ENCODE measurements at places on chromosomes 5 and 9. TPM values are rescaled to one million over a fixed set of nuclear protein-coding genes. Genes with fewer than 3 reads are reported as not detected.

DNA sequence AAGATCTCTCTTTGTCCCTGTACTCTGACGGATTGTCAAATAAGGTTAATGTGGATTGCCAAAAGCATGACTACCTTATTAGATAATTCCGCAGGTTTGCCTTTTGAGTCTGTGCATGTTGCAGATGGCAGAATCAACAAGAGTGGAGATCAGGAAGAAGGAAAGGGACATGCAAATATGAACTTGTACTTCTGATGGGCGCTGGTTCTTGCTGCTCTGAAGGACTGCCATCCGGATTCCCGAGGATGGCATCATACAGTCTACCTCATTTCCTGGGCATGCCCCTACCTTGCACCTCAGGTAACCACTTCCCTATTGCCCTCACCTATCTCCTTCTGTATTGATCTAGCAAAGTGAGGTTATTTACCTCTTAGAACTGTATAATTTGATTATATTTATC is 504.2 kb downstream of the ACTL7B start:
- no peak for DNase-seq

- no peak for DNase-seq
Observed at GRCh38 chr5:144361406-144361805, 190.7 kb downstream of the KCTD16 start.

DNA sequence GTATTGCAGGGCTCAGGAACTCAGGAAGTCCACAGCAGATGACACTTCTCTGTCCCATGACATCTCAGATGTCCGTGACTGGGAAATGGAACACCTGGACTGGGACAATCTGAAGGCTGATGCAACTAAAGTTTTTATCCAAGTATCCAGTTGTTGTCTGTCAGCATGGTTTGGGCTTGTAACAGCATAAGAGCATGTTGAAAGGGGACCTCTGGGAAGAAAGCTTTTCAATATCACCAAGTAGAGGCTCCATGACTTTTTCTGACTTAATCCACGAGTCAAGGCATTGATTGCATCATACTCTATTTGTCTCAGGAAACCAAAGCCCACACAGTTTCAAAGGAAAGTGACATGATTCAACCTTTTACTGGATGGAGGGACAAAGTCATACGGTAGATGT is 807.7 kb downstream of the MTRR start:
- DNase-seq = no peak

GRCh38 chr5:41772056-41772455 is 98.2 kb downstream of the OXCT1 start:
- no peak for DNase-seq

DNA sequence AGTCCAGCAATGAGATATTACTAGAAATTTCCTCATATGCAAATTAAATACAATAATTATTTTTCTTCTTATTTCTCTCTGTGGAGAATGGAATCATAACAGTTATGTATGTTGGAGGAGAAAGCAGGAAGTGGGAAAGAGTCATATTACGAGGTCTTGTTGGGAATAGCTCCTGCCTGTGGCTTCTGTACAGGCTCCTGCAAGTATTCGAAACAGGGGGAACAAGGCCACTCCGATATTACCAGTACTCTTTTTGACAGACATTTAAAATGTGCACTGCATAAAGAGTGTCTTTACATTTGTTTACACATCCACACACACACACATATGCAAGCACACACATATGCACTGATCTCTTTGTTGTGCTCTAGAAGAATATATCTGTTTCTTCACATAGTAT is 812.0 kb upstream of the ZNF608 start:
- DNase-seq = no peak

Gene HAVCR2
- 1.6 TPM for total RNA-seq

- no peak for DNase-seq
Observed at GRCh38 chr5:37045703-37046102, 169.1 kb downstream of the NIPBL start.

- DNase-seq = no peak
Observed at GRCh38 chr9:78746010-78746409, 449.1 kb downstream of the PSAT1 start.

DNA sequence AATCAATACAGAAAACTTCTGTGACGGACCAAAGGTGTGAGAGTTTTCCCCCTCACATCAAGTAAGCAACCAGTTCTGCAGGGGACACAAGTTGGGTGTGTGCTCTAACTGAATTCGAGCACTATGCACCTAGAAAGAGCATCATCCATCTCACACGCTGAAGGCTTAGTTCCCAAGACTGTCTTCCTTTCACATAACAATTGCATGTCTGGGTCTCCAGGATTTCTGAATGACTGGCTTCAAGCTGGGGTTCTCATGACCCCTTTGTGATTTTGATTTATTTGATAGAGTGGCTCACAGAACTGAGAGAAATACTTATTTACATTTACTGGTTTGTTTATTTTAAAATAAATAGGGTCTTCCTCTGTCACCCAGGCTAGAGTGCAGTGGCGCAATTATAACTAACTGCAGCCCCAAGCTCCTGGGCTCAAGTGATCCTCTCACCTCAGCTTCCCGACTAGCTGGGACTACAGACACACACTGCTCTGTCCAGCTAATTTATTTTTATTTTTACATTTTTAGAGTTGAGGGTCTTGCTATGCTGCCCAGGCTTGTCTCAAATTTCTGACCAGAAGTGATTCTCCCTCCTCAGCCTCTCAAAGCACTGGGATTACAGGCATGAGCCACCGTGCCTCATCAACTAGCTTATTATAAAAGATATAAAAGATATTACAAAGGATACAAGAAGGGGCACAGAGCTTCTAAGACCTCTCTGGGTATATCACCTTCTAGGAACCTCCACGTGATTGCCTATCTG is 316.7 kb upstream of the CDH12 start:
- no peak for DNase-seq

DNA sequence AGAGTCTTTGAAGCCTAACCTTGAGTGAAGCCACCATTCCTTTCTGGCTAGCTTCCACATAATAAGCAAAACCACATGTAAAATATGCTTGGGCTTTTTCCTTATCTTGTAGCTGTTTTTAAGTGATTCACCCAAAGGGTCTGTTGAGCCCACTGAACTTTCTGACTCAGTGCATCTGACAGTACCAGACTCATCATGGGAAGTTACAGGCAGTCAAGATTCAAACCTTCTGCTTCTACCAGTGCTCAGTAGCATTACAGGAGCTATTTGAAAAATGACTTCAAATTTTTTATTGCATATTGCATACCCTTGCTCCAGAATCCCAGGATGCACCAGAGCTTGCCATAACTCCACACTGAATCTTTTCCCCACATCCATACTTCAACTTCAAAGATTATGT is 87.5 kb upstream of the PTPRD start:
- DNase-seq = no peak

Gene PAPPA
- not detected for total RNA-seq

Gene ZNF454
- total RNA-seq = not detected

GRCh38 chr5:150648294-150649107 is 8.0 kb downstream of the SYNPO start:
- DNase-seq = no peak

DNA sequence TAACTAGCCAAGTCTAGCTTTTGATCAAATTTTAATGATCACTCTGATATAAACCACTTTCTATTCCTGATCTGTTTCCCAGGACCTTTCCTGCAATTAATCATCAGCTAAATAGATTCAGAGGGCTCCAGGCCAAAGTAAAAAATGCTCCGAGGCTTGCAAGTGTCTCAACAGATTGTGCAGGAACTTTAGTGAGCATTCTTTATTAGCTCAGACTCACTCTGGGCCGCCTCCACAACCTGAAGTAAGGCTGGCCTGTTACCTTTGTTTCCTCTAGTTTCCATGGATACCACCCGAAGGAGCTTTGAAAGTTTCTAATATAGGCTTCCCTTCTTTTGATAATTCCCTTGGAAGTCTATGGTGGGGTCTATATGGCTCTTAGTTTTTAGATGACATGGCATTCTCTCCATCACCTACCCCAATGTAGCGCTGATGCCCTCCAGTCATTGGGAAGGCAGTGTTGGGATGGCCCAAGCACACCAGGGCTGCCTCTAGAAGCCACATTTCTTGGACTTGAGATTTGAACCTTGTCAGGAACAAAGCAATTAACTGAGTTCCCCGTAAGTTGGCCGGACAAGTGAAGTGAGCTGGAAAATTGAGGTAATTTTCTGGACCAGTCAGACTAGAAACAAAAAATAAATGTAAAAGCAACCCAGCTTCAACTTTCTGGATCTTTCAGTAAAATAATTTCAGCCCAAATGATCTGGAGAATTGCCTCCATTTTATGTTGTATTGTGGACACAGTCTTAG is 97.6 kb upstream of the LHFPL2 start:
- DNase-seq = no peak

Measured in CD8-positive, alpha-beta T cell (primary cell).